ENCODE measurements at places on chromosomes 6 and 20.

- DNase-seq = no peak
Measured at GRCh38 chr6:107082045-107082444, 33.3 kb downstream of the BEND3 start.

DNA sequence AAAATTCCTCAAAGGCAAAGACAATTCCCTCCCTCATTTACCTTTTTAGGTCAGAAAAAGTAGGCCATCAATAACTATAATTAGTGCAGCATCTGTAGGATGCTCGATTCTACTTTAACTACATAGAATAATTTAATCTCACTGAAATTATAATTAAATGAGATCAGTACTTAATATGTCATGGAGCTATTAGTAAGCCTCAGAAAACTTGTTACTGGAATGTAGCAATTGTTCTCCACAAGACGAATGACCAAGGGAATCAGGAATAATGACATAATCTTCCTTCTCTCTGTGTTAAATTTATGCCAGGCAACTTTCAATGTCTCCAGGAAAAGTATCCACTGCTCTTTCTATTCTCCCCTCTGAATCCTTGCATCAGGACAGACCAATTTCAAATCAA lies 34.1 kb downstream of the SESN1 start:
- no peak for DNase-seq

GRCh38 chr6:170266061-170266825 lies 24.6 kb downstream of the DLL1 start:
- DNase-seq = no peak

GRCh38 chr6:140806431-140806830 lies 1326.3 kb upstream of the GJE1 start:
- no peak for DNase-seq

DNA sequence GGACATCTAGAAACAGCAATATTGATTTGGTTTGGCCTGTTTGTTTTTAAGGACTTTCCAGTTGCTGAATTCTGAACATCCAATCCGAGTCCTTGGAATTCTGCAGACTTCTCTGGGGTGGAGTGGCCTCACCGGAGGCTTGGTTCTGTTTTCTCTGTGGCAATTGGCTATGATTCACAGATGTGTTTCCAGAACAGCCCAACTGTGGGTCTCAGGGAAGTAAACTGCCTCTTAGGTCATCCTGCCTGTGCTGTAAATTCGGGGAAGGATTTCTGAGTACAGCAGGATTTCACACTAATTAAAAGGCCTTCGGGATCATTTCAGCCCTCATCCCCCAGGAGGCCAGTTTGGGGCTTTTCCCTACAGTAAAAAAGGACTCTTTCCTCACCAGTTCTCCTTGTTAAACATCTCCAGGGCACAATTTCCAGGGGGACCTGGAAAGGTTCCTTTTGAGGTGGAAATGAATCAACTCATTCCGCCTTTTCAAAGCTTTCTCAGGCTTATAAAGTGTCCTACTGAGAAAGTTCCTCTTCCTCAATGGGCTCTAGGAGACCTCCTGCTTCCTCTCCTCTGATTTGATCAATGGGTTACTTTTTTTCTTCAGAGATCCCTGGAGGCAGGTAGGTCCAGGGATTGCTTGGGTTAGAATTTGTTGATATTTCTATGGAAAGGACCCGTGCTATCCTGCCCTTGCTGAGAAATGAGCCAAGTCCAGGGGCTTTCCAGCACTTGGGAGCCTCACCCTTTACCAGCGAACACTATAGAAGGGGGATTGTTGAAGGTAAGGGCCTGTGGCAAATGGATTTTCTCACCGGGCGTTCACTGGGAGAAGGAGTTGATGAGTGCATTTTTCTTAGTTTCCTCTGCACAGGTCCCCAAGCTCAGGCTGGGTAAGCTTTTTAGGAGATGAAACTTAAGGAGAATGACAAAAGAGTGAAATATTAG lies 114.6 kb downstream of the CLIC5 start:
- DNase-seq = no peak

GRCh38 chr6:30769853-30770524 lies 25.6 kb upstream of the IER3 start:
- DNase-seq = no peak

DNA sequence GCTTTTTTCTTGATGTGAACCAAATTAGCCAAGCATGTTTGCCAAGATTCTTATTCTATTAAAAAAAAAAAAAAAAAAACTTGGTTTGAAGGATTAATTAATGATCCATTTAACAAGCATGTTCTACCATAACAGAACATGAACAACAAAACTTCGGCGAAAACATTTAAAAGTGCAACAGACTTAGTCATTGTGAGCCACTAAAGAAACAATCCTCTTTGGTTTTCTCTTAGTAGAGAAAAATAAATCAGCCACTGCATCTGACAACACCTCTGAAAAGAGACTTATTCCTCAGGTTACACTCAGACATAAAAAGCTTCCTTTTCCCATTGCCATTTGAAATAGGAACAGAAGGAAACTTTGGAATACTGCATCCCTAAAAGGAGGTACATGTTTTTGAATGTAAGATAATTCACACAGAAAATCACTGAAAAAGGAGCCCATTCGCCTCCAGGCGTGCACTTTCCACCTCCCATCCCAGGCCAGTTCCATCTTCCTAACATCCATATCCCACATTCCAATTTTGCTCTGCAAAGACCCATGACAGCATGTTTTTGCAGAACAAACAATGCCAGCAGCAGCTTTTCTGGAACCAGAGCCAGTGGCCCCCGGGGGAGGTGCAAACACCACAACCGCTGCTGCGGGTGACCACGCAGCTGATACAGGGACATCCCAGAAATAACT lies 79.5 kb downstream of the ZMYND8 start:
- DNase-seq = no peak

- no peak for DNase-seq
Measured at GRCh38 chr20:18986146-18986830, 172.7 kb downstream of the SCP2D1 start.

DNA sequence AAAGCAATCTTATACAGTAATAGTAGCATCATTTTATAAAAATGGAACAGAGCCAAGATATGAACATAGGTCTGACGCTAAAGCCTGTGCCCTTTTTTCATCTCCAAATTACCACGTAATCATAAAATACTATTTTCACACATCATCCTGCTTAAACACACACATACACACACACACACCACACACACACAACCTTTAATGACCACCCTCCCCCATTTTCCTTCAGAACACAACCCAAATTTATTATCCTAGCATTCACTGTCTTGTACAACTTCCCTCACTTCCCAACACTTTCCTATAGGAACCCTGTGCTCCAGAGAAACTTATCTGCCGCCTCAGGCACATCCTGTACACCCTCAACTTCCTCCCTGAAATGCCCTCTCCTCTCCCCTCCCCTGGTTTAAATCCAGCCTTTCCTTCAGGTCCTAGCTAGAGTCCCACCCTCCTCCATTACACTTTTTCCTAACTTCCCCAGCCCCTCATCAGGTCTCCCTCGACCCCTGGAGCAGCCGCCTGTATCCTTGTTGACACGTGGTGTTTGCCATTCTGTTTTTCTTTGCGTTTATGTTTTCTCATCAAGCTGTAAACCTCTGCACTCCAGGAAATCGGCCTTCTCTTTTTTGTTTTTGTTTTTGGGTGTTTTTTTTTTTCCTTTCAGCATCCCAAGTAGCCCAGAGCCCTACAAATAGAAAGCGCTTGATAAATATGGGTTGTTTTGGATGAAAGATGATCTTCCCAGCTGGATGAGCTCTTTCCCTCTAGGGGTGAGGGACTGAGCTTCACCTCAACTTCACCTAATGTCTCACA lies 968 bp upstream of the MMP24 start:
- DNase-seq = no peak

- DNase-seq = no peak
Measured at GRCh38 chr20:36538026-36538722, 3.1 kb upstream of the MYL9 start.

DNA sequence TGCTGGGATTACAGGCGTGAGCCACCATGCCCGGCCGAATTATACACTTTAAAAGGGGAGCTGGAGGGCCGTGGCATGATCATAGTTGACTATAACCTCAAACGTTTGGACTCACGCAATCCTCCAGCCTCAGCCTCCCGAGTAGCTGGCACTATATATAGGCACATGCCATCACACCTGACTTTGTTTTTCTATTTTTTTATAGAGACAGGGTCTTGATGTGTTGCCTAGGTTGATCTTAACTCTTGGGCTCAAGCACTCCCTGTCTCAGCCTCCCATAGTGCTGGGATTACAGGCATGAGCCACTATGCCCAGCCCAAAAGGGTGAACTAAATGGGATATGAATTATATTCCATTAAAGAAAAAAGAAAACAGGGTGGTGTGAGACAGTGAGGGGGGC lies 7.8 kb downstream of the PTGIS start:
- no peak for DNase-seq

- DNase-seq = no peak
Measured at GRCh38 chr6:145151624-145152023, 583.7 kb downstream of the EPM2A start.

DNA sequence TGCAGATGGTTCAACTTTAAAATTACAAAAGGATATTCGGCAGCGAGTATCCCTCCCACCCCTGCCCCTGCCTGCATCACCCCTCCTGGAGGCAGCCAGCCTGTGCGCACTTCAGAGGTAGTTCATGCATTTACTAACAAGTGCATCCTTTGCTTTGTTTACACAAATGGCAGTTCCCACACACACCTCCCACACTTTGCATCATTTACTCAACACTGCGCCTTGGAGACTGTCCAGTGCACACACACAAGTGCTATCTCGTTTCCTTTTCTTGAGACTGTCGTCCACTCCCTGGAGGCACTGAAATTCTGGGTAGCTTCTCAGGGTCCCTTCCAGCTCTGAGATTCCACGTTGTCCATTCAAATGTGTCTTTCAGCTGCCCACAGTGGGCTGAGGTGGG lies 53.1 kb upstream of the VSX1 start:
- DNase-seq = no peak

GRCh38 chr6:13283331-13283730 lies 45.0 kb downstream of the TBC1D7 start:
- DNase-seq = no peak

DNA sequence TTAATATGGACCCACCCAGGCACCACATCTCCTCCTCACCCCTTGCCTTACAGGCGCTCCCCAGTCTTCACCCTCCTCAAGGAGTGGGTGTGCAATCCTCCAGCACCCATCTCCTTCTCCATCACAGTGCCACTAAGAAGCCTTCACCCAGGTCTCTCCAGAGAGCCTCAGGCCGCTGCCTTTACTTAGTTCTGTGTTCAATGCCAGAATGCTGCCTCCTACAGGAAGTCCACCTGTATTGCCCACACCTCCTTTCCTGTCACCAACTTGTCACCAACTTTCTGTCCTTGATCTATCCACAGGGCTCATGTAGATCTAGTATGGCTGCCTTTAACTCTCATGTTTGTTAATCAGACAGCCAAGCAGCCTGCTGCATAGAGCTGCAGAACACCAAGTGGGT lies 586 bp upstream of the LST1 start:
- DNase-seq = no peak

GRCh38 chr20:32761831-32762753 lies at the start of gene DNMT3B:
Gene DNMT3B, plus strand, starts transcription at chr20:32762385. Its CDS starts 17,939 bp downstream, at chr20:32780324.
- peak; percentile 77 for DNase-seq

DNA sequence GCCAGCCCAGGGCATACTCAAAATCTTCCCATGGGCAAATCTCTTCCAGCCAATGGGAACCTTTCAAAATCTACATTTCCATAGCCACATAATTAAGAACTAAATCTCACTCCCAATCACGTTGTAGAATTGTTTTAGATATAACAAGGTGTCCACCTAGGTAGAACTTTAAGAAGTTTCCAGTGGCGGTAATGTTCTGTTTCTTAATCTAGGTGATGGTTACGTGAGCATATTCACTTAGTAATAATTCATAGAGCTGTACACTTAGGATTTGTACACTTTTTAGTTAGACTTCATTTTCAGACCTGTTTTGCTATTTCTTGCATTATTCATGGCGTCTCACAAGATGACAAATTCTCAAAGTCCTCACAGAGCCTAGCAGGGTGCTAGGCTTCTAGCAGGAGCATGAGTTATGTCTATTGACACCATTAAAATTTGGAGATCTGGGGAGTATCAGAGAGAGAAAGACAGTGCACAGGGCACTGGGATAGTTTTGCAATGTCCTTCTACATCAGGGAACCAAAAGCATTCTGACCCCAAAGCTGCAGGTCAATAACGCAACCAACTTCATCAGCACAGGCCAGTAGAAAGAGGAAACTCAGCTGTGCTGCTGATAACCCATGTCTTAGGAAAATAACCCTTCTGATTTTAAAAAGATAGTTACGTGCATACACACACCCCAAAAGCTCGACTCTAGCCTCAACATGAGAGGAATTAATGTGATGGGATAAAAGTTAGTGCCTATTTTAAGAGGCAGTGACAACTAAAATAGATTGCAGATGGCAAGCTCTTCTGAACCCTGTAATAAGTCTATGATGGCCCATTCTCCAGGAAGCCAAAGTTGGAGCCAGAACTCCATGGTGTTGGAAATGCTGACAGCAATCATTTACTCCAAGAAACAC lies 518.1 kb upstream of the JARID2 start:
- no peak for DNase-seq

- DNase-seq = no peak
Measured at GRCh38 chr6:35062676-35063574, 78.2 kb downstream of the TCP11 start.

- no peak for DNase-seq
Measured at GRCh38 chr6:18605841-18606240, 218.7 kb downstream of the RNF144B start.

Data from stimulated activated CD4-positive, alpha-beta T cell treated with anti-CD3 and anti-CD28 coated beads, Interleukin-1b, Interleukin-23, amount 100 ng/mL, for 24 hours (primary cell).